ENCODE measurements at places on chromosomes 16 and 17. TPM values are rescaled to one million over a fixed set of nuclear protein-coding genes. Genes with fewer than 3 reads are reported as not detected.

- DNase-seq = no peak
Measured at GRCh38 chr17:28675980-28676379, 14.0 kb downstream of the SUPT6H start.

The TEKT3 gene
- total RNA-seq = 0.23 TPM

The UNC45B gene
- not detected for total RNA-seq

The XYLT1 gene
- 5.5 TPM for total RNA-seq

DNA sequence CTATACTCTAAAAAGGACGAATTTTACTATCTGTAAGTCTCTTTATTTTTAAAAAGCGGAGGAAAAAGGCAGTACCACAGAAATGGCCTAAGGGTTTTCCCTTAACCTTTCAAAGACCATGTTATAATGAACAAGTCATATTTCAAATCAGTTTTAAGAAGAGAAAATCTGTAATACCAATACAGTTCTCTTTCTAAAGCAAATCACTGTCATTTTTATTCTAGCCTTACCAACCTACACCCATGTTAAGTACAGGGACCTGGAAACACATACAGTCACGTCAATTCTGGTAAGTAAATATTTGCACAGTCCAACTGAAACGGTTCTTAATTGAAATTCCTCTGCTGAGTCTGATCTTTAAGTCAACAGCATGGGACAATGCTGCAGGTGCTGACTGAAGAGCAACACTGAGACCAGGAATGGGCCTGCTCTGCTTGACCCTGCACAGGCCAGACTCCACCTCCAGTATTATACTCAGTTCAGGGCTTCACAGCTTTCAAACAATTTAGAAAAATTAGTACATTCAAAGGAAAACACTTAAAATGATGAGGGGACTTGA, 20.2 kb downstream of the MBTPS1 start:
- DNase-seq = no peak

- DNase-seq = no peak
Measured at GRCh38 chr17:59683283-59683682, 23.9 kb downstream of the PTRH2 start.

The USP6 gene
- total RNA-seq = 0.05 TPM

DNA sequence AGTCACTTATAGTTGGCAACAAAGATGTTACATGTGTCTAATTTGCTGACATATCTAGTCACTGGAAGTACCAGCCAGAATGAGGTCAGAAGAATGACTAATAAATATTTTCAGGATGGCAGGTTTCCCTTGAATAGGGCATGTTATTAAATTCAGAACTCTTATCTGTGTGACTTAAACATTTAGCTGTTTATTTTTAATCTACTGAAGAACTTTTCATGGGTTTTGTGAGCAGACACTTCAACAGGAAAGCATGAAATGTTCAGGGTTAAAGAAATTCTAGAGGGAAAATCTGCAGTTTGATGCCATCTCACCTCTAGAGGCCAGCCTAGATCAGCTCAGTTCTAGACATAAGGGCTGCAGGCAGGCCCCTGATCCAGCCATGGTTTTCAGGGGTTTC, 13.2 kb downstream of the JPT2 start:
- DNase-seq = no peak

DNA sequence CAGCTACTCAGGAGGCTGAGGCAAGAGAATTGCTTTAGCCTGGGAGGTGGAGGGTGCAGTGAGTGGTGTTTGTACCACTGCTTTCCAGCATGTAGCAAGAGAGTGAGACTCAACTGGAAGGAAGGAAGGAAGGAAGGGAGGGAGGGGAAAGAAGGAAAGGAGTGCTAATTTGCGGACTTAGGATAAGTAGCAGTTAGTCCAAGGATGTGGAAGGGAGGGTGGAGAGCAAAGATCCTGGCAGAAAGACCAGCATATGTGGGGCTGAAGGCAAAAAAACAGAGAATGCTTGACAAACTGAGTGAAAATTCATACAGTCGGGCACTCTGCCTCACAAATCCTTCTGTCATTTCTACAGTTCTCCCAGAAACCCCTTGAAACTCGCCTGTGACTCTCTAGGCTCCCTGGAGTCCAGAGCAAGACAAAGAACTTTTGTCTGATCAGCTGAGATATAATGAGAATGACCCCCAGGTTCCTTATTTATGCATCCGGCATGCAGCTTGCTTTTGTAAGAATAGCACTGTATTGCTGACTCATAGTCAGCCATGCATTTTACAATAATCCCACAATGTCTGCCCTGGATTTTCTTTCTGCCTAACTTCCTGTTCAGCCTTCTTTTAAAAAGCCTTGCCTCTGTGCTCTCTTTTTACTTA, 31.5 kb downstream of the CDK5RAP3 start:
- DNase-seq = no peak

DNA sequence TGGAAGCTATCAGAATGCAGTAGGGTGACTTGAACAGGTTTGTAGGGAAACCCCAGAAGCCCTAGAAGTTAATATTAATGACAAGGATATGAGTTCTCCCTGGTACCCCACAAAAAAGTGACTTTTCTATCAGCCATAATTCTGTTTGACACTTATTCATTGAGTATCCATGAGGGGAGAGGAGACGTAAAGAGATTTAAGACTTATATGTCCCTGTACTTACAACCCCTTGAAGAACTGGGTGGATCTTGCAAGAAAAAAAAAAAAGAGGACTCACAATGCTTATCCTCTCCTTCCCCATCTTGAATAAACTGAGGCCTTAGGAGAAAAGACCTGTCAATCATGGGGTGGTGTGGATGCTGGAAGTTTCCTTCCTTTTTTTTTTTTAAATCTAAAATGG, 203.5 kb downstream of the CBLN1 start:
- no peak for DNase-seq

DNA sequence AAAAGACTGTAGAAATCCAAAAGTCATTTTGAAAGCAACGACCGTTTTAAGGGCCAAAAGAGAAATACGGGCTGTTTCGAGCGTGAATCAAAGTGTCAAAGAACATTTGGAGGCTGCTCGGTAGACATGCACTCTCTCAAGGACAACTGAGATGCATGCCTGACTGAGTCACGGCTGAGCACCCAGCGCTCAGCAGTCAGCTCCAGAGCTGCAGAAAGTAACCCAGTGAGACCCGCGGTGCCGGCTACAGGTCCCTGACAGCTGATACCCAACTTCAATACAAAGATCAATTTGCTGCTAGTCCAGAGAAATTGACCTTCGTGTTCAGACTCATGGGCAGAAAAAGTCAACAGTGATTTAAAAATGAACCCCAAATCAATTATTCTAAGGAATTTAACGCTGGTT, 214.9 kb downstream of the STX8 start:
- DNase-seq = no peak

The ADAD2 gene
- total RNA-seq = not detected

DNA sequence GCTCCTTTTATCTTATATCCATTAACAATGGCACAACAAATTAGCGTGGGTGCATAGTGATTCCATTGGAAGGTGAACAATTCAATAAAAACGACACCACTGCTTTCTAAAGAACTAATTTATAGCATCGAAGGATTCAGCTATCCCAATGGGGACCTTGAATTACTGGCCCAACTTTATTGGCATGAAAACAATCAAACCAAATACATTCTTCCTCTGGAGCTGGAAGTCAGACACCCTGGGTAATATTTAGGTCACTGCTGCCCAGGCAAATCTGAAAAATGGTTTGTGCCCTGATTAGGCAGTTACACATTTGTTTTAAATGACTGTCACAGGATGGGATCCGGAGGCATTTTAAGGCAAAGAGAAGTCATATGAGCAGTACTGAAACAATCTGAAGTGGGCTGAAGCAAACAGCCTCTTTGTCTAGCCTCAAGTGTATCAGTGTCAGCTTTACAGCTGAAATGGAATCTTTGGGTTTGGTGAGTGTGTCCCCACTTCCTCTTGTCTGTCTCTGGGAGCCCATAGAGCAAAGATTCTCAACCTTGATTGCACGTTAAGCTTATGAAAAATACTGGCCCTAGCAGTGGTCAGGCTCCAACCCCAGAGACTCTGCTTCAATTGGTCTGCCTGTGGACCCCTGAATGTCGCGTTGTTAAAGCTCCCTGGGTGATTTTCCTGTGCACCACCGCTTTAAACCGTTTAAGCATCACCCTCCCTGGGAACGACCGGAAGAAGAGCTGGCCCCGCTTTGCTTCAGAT, 30.3 kb downstream of the CDK5R1 start:
- no peak for DNase-seq

DNA sequence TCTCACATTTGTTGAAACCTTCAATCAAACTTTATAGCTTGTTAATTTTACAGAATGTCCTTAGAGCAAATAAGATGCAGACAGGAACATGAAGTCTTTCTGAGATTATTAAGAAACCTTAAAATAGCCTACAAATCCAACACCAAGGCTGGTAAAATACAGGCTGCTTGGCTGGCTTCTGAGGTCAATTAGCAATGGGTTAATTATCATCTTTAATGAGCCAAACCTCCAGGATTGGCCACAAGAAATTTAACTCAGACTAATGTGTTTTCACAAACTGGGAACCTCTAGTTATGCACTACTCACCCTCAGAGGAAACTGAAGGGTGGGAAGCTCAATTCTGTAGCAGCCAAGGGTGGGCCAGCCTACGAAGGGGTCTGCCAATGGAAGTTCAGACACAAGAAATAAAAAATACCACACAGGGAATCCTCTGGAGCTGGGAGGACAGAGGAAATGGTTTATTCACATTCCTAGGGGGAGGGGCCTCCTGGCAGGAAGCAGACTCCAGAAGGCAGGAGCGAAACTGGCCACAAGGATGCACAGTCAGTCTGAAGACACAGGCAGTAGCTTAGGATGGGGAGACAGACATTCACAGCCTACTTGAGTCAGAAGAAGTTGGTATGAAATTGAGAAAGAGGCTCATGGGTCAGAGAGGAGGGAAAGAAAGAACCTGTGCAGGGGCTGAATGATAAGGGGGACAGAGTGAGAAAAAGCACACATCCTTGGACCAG, 36.1 kb downstream of the HIC1 start:
- DNase-seq = no peak

DNA sequence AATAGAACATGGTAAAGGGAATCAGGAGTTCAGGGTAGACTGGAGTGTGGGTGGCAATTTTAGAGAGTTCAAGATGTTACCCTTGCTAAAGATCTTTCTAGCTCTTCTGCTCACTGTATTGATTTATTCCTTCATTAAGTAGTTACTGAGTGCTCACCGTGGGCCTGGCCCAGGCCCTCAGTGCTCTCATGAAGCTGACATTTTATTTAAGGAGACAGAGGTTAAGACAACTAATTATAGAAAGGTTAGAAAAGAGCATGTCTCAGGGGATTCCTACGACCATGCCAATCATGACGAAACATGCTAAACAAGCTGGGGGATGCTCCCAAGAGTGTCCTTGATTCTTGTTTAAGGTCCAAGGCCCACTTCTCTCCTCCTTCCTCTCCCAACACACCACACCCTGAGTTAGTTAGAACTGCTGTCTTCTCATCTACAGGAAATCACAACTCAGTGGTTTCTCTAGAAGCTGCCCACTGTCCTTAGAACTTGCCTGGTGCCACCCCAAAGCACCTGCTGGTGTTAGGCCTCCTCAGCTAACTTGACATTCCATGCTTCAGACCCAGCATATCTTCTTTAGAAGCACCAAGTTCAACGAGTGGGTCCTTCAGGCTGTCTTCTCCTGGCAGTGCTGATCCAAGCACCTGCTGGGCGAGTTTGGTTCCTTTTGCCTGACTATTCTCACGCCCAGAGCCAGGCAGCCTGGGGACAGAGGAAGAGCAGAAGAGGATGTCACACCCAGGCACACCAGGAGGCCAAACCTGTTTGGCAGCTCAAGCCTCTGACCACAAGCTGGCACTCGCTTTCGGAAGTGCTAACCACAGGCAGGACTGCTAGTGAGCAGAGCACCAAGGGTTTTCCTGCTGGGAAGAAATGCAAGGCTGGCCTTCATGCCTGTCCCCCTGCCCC, 79.0 kb downstream of the GAS7 start:
- peak; percentile 65 for DNase-seq

- no peak for DNase-seq
Measured at GRCh38 chr17:43640491-43641252, 21.1 kb downstream of the MEOX1 start.

DNA sequence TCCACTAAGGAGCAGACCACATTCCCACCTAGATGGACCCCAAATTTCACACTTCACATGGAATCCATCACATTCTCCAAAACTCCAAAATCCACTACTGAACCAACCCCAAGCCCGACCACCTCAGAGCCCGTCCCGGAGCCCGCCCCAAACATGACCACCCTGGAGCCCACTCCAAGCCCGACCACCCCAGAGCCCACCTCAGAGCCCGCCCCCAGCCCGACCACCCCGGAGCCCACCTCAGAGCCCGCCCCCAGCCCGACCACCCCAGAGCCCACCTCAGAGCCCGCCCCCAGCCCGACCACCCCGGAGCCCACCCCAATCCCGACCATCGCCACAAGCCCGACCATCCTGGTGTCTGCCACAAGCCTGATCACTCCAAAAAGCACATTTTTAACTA, 1.6 kb downstream of the GP1BA start:
- DNase-seq = no peak

The ZG16 gene
- 1.9 TPM for total RNA-seq

The CBLN1 gene
- 0.28 TPM for total RNA-seq

DNA sequence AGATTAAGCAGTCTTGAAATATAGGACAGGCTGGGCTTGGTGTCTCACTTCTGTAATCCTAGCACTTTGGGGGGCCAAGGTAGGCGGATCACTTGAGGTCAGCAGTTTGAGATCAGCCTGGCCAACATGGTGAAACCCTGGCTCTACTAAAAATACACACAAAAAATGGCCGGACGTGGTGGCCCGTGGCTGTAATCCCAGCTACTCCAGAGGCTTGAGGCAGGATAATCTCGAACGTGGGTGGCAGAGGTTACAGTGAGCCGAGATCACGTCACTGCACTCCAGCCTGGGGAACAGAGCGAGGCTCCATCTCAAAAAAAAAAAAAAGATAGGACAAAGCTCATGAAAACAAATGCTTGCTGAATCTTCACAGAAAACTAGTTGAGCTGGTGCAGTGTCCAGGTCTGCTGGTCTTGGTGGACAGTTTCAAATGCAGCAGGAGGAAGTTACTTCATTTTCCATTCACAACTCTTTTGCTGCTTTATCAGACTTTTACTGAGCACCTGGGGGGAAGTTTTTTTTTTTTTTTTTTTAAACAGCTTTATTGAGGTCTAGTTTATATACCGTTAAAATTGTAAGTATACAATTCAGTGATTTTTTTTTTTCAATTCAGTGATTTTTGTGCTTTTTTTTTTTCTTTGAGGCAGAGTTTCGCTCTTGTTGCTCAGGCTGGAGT, 45.2 kb downstream of the SNX29 start:
- DNase-seq = no peak

The KRTAP4-3 gene
- not detected for total RNA-seq

DNA sequence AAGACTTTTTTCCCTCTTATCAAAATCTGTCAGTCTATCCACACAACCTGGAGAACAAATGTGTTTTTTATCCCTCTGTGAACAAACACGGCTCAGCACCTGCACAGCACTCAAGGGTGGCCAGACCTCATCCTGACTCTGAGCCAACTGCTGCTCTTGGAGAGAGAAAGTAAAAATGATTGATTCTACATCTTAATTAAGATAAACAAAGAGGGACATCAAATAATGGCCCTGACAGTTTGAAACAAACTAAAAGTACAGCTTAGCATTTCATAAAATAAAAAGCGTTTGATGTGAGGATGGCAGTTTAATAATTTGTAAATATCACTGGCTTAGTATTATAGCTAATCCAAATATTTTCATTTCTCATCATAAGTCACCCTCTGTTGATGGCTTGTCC, 106.2 kb downstream of the SNX11 start:
- DNase-seq = no peak

The SPDYE4 gene
- not detected for total RNA-seq

The PMP22 gene
- total RNA-seq = 24.8 TPM

The TMIGD1 gene
- total RNA-seq = not detected

The SAT2 gene
- 44.8 TPM for total RNA-seq

The FOXC2 gene
- 0.12 TPM for total RNA-seq

GRCh38 chr17:45718791-45719190, 65.3 kb upstream of the CRHR1 start:
- no peak for DNase-seq

- DNase-seq = no peak
Measured at GRCh38 chr17:10099051-10099571, 99.3 kb downstream of the GAS7 start.
